Activated T-cell treated with anti-CD3 and anti-CD28 coated beads, Interleukin-2, amount 50 U/mL, for 4 hours (primary cell): ENCODE measurements at places on chromosomes 11 and 22. TPM values are rescaled to one million over a fixed set of nuclear protein-coding genes. Genes with fewer than 3 reads are reported as not detected.

The SLC43A1 gene
- total RNA-seq, result 15.5 TPM

The H19 gene
- 0.79 TPM for total RNA-seq

The GAL gene
- 2.7 TPM for total RNA-seq

The CASP5 gene
- not detected for total RNA-seq

The CHRNA10 gene
- total RNA-seq, result 1.2 TPM

The TNNT3 gene
- not detected for total RNA-seq

The GTSE1 gene
- total RNA-seq, result 3.7 TPM

The PANX3 gene
- not detected for total RNA-seq

The TP53I11 gene
- total RNA-seq, result 9.2 TPM
